Activated CD8-positive, alpha-beta T cell treated with anti-CD3 and anti-CD28 coated beads for 36 hours (primary cell): ENCODE measurements at places on chromosomes 4 and X. TPM values are rescaled to one million over a fixed set of nuclear protein-coding genes. Genes with fewer than 3 reads are reported as not detected.

DNA sequence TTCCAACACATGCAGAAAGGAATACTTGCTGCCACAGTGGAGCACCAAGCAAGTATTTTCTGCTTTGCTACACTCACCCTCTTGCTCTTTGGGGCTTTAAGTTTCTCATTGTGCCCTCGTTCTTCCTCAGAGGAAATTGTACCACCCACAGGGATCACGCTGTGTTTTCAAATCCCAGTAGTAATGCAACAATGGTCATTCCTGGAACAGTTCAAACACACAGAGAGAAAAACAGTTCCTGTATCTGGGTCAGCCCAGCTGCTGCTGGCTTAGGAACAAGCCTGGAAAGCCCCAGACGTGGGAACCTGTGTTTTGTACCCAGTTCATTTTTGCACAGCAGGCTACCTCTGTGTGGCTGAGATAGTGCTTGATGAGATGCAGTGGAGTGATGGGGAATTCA is 907.8 kb downstream of the STPG2 start:
- DNase-seq = no peak

The TCEAL7 gene
- not detected for total RNA-seq

DNA sequence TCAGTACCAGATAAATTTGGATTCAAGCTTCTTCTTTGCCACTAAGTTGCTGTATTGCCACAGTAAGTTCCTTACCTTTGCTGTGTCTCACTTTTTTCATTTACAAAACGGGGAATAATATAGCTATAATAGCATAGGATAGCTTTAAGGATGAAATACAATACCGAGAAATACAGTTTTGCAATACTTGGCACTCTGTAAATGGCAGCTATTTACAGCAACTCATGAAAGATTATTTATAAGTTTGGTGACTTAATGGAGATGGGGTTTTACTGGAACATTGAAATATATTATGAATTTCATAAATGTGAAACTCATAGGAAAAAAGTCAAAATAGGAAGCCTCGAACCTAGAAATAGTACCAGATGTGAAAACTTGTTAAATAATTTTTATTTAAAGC is 27.6 kb downstream of the ANXA10 start:
- DNase-seq = no peak

- no peak for DNase-seq
Observed at GRCh38 chr4:174005422-174005821, 278.0 kb downstream of the FBXO8 start.

DNA sequence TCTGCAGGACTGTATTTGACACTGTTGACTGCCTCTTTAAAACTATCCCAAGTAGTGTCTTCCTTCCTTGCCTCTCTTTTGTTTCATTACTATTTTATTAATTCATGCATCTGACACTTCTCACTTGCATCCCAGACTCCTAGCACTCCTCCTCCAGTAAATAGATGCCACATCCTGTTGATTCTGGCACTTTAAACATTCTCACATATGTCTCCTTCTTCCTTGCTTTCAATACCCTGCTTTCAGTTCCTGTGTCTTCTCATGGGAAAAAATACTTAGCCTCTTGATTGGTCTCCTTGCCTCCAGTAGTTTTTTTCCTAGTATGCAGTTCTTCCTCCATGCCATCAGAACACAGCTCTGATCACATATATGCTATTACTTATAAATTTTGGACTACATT is 5.1 kb downstream of the RNF128 start:
- no peak for DNase-seq
